ENCODE measurements at places on chromosomes 6 and 20.

DNA sequence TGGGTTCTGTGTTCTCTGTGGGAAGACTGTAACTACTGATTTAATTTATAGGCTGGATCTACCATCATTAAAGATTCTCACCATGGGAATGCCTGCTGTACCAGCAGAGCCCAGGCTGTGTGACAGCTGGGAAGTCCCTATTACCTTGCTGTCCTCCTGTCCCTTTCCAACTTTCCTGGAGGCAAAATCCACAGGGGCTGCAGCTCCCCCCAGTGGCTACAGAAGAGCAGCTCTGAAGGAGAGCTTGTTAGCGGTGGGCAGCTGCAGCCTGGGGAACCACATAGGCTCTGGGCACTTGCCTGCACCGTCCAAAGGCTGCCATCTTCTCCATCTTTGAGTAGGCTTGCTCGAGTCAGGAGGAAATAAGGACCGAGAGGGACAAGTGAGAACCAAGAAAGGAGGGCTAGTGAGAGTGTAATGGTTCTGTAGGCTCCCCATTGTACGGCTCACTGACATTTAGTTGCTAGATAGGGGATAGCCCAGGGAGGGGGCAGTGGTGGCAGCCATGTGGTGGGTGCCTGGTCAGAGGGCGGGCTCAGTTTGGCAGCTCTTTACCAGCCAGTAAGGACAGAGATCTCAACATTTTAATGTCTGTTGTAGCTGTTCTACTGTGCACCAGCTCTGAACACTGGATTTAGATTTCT lies 155.1 kb upstream of the MLIP start:
- DNase-seq, result peak; percentile 44

GRCh38 chr6:15506066-15506465 lies 156.8 kb downstream of the DTNBP1 start:
- DNase-seq, result no peak

DNA sequence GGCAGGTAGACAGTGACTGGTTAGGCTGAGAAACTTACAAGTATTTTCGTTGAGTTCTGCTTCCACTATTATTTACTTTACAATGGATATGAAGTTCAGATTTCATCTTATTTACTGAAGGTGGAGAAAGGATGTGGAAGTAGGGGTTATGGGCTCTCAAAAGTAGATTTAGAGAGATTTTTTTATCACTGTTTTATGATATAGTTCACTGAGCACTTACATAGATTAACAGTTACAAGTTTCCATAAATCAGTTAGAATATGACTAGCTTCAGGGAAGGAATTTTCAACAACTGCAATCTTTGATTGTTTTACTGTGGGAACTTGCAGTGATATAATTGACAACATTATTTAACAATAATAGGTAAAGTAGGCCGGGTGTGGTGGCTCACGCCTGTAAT lies 7.2 kb upstream of the TRMT11 start:
- DNase-seq, result no peak

- no peak for DNase-seq
Measured at GRCh38 chr6:101011186-101011585, 130.1 kb upstream of the ASCC3 start.

GRCh38 chr6:7542874-7543624 lies 1.6 kb downstream of the DSP start:
- DNase-seq, result no peak

- no peak for DNase-seq
Measured at GRCh38 chr6:5670811-5671561, 335.7 kb downstream of the NRN1 start.

DNA sequence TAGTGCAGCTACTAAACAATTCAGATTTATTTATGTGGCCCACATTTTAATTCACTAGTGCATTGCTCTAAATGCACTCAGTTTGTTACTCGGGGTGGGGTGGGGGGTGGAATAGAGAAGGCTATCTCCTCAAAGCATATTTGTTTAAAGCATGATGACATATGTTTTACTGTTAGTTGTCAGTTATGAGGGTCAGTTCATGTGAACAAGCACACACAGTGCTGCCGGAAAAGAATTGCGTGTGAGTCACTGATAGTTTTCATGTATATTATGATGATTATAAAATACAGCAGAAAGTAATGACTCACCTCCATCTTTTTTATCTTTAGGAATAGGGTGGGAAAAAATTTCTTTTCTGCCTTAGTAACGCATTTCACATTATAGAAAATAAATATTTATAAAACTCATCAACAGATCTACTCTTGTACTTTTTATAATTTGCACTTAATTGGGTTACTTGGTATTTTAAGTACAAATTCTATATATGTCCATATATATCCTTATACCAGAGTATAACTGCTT lies 42.2 kb upstream of the STXBP5 start:
- DNase-seq, result no peak

- DNase-seq, result peak; percentile 72
Measured at GRCh38 chr6:168895102-168895812, 358.4 kb downstream of the THBS2 start.

GRCh38 chr6:89729818-89730217 lies 89.8 kb downstream of the MDN1 start:
- DNase-seq, result no peak

- no peak for DNase-seq
Measured at GRCh38 chr6:53916804-53917463, 122.1 kb downstream of the LRRC1 start.

- DNase-seq, result peak; percentile 4
Measured at GRCh38 chr6:157604816-157605215, 218.2 kb upstream of the SNX9 start.

DNA sequence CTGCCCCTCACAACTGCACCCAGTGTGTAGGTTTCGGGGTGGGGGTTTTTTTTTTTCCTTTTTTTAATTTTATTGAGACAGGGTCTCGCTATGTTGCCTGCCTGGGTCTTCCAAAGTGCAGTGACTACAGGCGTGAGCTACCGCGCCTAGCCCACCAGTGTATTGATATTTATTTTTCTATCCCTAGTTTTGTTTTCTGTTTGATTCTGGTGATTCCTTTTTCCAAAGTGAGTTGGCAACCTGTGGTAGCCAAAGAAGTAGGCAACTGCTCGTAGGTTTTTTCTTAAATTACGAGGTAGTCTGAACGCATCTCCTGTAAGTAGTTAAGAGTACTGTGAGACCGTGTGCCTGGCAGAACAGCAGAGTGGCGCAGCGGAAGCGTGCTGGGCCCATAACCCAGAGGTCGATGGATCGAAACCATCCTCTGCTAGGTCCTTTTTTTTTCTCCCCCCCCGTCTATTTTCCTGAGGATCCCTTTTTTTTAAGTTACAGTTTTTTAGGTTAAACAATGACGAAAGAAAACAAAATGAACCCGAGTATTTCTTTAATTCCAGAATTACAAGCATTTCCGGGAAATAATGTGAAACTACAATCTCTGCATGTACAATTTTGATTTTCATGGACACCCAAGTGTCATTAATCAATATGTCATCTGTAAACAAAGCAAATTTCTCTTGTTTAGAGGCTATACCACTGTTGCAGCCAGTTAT lies 78.7 kb upstream of the BTN3A2 start:
- DNase-seq, result peak; percentile 90

GRCh38 chr20:42779216-42779615 lies 410.5 kb downstream of the PTPRT start:
- no peak for DNase-seq

- DNase-seq, result no peak
Measured at GRCh38 chr6:26576929-26577719, 19.6 kb upstream of the ABT1 start.

DNA sequence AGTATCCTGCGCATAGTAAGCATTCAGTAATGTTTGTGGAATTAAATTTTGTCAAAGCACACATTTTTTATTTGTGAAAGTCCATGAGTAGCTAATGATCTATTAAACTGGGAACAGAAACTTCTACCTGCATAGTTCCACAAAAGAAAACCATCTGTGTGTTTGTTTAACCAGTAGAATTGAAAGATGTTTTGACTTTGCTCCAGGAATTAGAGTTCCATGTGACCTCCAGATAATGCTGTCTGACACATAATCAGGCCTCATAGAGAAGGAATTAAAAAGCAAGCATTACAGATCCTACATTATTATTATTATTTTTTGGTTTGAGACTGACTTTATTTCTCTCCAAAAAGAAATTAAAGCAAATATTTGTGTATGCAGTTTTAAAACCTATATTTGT lies 126.5 kb downstream of the PACRG start:
- no peak for DNase-seq

- DNase-seq, result no peak
Measured at GRCh38 chr6:19463925-19464324, 373.2 kb upstream of the ID4 start.

DNA sequence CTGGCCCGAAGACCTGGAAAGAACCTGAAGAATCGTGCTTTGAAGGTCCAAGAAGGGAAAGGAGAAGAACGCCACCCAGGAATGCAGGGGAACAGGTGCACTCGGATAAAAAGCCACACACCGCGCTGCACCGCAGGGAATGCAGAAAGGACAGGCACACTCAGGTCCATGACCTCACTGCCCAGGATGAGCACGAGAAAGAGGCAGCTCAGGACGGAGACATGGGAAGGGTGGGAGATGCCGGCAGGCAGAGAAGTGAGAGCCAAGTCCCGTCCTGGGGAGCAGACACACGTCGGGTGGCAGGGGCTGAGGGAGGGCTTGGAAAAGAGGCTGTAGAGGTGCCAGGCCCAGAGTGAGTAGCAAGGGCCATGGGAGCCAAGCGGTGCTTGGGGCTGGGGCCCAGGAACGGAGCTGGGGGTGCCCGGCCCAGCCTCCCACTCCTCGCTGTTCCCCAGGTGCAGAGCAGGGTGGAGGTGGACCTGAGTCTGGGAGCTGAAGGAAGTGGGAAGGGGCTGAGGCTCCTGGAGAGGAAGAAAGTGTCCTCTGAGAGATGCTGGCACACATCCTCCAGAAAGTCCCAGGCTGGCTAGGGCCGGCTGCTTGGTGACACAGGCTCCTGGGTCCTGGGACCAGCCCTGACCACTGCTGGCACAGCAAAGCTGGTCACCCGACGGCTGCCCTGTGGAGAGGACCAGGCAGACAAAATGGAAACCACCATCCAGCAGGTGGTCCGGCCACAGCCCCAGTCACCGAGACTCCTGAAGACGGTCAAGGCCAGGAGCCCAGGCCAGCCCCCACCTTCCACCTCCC lies 91.3 kb downstream of the PSMB1 start:
- no peak for DNase-seq

GRCh38 chr20:54517241-54517975 lies 42.0 kb downstream of the DOK5 start:
- DNase-seq, result no peak

- DNase-seq, result peak; percentile 66
Measured at GRCh38 chr6:26155061-26155930, 68.1 kb downstream of the HFE start.

DNA sequence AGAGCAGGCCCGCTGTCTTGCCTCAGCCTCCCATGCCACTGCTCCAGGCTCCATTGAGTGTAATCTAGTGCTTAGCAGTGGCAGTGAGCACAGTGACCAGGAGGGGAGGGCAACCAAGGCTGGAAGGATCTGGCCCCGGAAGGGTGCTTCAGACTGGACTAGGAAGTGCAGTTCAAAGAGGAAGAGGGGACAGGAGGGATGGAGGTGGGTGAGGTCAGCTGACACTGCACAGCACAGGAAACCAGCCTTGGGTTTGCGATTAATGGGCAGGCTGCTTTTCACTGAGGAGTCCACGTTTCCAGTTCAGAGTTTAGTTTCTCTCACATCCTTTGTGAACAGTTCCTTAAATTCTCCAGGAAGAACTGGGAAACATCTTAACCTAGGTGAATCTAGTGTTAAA lies 46.9 kb downstream of the CDS2 start:
- no peak for DNase-seq

DNA sequence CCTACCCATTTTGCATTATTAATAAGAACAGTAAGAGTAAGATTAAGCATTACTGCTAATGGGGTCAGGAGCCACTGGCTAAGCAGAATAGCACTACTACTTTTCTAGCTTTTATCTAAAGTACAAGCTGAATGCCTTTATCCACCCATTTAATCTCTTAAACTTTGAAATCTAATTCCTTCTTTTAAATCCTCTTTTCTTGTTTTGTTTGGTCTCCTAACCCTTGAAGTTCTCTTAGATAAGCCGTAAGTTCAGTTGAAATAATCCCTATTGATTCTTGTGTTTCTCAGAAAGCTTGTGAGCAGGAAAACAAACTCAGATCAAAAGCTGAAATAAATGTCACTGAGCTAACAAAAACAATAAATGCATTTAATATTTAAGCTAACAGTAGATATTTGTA lies 380.2 kb downstream of the TBC1D32 start:
- DNase-seq, result no peak

DNA sequence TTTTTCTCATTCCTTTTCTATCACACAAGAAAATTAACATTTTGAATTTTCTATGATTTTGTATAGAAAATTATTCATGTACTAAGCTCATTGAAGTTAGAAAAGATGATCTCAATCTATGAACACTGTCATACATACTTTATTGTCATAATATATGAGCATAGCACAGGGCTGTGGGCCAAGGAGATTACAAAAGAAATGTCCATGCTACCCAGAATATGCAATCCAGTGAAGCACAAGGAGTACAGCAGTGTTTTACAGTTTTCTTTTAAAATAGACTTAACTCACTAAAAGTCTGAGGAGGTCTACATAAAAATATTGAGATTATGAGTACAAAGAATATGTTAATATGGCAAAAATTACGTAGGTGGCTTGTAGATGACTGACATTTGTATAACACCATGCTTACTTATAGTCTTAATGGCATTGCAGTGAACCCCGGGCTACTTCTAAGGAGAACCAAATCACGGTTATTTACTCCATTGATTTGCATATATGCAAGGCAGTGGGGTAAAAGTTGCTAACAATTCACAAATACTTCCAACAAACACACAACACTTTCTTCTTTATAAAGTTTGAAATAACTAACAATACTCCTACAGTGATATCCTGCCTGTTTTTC lies 257.1 kb downstream of the BCKDHB start:
- no peak for DNase-seq

- peak; percentile 78 for DNase-seq
Measured at GRCh38 chr6:110509617-110510241, 33.3 kb upstream of the SLC22A16 start.

DNA sequence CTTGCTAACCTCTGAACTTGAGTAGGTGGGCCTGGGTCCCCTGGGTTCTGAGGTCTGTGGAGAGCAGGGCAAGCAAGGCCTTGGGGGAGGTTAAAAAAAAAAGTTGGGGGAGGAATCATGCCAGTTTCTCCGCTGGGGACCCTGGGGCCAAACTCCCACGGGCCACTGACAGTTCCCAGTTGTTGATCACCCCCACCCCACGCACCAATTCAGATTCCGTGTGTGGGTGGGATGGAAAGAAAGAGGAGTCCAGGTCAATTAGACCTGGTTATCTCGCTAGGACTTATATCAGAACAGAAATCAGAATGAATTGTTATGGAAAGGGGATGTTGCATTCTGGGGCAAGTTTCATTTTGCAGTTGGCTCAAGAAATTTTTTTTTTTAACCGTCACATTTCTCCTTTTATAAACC lies 46.7 kb upstream of the SUPT3H start:
- DNase-seq, result peak; percentile 75
